Stimulated activated CD8-positive, alpha-beta memory T cell treated with anti-CD3 and anti-CD28 coated beads, Interleukin-12 subunit alpha, Interleukin-12 subunit beta, amount 100 ng/mL, for 4 hours (primary cell): ENCODE measurements at places on chromosomes 13 and 19.

- no peak for DNase-seq
These were observed 103.3 kb downstream of the CRYL1 start for GRCh38 chr13:20422362-20422761.

GRCh38 chr13:107375701-107376340 is 807.9 kb upstream of the ARGLU1 start:
- DNase-seq: no peak

DNA sequence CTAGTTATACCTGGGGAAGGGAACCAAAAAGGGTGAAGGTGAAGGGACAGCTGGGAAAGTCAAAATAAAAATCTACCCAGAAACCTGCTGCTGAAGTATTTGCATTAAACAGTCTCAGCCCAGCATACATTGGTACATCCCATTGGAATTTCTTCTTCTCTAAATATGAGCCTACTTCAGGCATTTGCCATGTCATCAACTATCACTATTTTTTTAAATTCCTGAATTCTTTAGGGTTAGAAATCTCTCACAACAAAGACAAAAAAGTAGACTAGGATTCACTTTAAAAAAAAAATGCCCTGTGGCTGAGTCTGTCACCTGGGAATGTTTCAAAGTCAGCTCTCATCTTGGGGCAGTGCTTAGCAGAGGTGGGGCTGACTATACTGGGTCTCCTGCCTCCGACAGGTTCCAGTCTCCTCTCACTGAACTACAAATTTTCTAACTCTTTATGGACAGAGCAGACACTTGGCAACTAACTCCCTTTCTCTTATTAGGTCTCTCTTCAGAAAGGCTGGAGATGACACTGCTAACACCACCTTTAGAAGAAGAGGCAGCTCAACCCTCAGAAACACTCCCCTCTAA is 141.2 kb downstream of the LHFPL6 start:
- no peak for DNase-seq

DNA sequence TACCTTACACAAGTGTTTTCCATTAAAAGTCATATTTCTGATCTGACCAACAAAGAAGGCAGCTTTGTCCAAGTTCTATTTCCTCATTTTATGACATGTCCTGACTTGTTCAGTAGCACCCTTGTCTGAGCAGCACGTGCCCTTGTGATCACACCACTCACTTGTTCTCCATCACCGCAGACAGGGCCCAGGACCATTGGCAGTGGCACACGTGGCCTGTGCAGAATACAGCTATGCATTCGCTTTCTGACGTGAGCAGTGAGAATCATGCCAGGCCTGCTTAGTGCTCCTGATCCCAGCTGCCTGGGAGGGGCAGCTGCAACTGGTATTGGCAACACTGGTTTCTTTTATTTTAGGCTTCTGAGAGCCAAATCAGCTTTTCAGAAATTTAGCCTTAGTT is 134.2 kb downstream of the FRY start:
- DNase-seq: no peak

DNA sequence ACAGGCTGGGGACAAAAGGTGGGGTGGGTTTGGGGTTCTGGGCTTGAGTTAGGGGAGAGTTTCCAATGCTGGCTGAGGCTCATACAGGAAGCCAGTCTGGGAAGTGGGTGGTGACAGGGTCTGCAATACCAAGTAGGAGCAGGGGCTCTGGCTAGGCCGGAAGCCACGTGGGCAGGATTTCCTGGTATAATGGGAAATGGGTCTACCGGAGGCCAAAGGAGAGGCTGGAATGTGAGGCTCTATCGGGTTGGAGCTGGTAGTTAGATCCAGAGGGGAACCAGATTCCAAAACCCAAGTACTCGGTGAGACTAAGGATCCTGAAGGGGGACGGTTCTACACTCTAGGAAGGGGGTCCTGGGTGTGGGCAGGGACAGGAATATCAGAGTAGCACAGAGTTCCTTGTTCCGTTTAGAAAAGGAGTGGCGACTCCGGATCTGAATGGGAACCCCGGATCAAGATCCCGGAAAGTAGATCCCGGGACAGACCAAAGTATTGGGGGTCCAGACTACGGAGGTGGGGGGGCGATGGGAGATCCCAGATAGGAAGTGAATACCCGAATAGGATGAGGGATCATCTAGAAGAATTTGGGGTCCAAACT is 802 bp downstream of the CDC37 start:
- DNase-seq: no peak

DNA sequence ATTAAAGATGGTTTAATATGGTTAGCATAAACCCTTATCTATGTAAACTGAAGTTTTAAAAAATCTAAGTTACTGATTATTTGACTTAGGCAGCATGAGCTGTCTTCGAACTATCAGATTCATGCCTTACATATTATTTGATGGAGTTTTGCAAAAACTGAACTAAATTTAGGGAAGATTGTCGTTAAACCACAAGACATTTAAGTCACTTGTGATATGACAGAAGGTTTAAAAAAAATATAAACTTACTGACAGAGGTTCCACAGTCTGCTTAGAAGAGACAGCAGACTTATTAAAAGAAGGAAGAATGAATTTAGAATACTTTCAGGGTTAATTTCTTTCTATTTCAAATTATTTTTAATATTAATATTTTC is 110.9 kb upstream of the FRY start:
- DNase-seq: no peak

DNA sequence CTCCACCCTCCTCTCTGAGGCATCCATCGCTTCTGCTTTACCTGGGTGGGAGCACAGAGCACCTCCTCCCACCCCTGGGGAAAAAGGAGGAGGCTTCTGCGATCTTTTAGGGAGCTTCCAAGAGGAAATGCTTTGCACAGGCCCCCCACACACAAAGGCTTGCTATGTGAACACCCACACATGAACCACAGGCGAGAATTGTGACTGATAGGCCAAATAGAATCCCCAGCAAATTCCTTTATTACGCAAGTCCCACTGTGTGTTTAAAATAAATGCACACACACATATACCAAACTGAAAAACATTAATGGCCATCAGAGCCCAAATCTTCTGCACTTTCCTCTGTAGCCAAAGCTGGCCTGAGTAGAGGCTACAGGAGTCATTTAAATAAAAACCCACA is 50.6 kb downstream of the HSPH1 start:
- no peak for DNase-seq

DNA sequence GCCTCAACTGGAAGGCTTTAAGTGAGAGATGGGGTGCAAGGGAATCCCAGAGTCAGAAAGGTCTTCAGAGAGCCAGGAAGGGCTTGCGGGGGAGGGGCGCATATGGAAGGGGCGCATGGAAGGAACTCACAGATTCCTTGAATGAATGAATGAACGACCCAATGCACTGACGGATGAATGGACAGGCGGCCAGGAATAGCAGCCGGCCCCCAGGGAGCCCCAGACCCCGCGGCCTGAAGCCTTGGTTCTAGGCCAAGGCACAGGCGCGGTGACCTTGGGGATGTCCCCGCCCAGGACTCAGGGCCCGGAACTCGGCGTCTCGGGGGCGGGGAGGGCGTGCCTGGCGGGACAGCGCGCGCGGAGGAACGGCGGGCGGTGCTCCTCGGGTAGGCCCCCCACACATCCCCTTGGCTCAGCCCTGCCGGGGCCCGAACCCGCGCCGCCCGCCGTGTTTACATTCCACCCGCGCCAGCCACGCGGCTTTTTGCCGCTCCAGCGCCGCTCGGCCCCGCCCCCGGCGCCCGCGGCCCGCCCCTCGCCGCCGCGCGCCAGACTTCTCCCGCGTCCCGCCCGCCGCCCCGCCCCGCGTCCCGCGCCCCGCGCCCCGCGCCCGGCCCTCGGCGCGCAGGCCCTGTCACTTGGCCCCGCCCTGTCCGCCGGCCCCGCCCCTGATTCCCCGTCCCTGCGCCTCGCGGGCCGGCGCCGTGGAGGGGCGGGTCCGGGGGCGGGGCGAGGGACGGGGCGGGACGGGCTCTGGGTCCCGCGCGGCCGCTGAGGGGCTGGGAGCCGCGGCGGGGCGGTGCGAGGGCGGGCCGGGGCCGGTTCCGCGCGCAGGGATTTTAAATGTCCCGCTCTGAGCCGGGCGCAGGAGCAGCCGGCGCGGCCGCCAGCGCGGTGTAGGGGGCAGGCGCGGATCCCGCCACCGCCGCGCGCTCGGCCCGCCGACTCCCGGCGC is at the start of gene CCNE1:
Gene CCNE1, plus strand, starts transcription at position 867 of the 955 bp plus-strand sequence. CDS start 565 bp downstream, outside the sequence.
- peak; percentile 90 for DNase-seq

GRCh38 chr19:14886032-14886431 is at the start of gene OR7A17:
Gene OR7A17 (minus strand): TSS chr19:14886132. CDS start chr19:14881355, 4,777 bp downstream.
- DNase-seq: no peak

DNA sequence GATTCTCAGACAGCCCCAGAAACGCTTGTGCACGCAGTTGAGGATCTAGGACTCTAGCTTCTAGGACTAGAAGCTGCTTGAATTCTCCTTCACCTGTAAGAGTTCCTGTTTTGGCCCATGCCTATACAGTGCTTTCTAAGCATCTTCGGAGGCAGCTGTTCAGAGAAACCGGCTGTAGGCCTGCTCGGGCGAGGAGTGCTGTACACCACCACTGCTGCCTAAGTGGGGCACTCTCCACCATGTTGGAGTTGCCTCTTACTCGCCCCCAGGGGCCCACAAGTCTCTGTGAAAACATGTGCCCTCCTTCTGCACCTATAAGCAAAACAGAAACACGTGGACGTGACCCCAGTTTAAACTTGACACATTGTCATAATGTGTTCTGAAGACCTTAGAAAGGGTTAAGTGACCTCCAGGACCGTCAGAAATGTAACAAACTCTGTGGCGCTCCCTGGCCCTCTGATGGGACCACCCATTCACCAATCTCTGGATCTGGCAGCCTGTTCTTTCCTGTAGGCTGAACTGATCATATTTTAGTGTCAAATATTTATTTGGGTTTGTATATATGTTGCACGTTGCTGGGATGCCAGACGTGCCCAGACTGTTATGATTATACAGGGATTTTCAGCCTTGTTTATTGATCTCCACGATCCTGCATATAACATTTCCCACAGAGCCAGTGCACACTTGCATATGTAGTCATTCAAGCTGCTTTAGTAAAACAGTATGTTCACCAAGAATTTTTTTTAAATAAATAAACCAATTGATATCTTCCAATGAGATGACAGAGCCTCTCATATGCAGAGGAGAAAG is 60.8 kb downstream of the C13orf42 start:
- DNase-seq: no peak

DNA sequence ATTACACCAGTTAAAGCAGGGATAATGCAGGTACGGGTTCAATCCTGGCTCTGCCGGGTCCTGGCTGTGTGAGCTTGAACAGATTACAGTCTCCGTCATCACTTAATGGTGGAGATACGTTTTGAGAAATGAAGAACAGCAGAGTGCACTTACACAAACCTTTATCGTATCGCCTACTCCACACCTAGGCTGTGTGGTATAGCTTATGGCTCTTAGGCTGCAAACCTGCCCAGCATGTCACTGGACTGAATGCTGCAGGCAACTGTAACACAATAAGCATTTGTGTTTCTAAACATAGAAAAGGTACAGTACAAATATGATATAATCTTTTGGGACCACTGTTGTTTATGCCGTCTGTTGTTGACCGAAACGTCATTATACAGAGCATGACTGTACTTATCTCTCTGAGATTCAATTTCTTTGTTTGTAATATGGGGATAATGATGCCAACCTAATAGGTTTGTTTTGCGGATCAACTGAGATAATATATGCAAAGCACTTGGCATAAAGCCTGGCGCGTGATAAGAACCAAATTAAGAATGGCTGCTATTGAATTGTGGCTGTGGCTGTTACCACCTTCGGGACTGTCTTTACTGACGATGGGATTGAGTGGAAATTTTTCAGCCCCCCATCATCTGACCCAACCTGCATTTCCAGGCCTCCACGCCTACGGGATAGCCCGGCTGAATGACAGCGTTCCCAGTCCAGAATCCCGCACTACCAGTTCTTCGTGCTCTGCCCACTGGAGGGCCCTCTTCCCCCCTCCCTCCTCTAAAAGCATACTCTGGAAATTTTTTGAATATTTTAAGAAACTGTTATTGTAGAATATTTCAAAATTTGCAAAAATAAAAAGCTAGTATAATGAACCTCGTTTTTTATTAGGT is 11.2 kb downstream of the KRTDAP start:
- DNase-seq: no peak
